NCI-H526 treated with DMSO at 0.1 percent for 48 hours (cell line): ENCODE measurements at places on chromosomes 4 and X.

GRCh38 chrX:11397680-11398079, 104.5 kb downstream of the AMELX start:
- no peak for DNase-seq

GRCh38 chrX:69150281-69150960, 14.8 kb downstream of the PJA1 start:
- no peak for DNase-seq

DNA sequence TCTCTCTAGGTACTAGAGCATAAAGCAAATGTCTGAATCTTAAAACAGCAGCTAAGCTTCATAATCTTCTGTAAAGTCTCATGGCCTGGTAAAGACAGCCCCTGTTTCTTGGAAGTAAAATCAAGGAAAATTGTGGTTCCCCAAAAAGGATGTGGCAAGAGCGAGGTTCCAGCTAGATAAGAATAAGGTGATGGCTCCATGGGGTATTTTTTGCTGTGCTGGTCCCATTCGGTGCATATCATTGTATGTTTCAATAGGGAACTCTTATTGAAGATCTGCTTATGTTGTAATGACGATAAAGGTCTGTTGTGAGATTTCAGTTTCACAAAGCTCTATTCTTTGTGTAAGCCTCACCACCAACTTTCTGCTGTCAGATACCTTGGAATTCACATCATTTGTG, 316.9 kb upstream of the NOCT start:
- DNase-seq, result no peak

DNA sequence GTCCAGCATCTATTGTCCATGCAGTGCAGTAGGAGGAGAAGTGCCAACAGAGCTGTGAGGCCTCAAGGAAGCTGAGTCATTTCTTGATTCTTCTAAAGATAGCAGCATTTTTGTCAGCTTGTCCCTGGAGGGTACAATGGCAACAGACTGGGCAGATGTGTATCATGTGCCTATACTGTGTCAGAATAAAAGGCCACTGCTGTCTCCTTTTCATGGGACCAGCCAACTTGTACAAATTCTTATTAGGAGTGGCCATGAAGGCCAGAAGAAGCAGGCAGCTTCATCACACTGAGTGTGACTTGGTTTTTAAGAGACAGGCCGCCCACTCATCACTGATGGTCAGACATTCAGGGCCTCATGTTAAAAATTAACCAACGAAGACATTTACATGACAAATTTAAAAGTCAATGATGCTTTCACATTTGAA, 185.0 kb upstream of the FAM241A start:
- no peak for DNase-seq

GRCh38 chr4:157014621-157015591, 43.3 kb upstream of the PDGFC start:
- DNase-seq, result no peak

GRCh38 chrX:107979534-107979933, 2.6 kb downstream of the TEX13B start:
- no peak for DNase-seq

GRCh38 chrX:45986971-45987370, 558.2 kb downstream of the ZNF674 start:
- DNase-seq, result no peak
